ENCODE measurements at places on chromosomes 4 and X.

DNA sequence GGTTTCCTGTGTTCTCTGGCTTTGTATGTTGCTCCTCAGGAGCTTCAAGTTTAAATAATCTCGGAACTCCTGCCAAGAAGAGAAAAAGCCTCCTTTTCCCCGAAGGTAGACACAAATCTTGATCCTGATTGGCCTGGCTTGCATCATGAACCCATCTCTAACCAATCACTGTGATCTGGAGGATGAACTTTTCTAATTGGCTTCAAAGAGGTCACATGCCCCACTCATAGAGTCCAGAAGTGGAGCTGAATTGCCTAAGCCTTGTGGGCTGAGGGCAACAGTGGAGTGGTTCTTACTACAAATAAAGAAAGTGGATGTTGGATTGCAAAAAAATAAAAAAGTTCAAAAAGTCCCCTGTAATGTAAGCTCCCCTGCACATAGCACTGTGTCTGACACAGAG is 245.9 kb downstream of the MID1IP1 start:
- DNase-seq = no peak

DNA sequence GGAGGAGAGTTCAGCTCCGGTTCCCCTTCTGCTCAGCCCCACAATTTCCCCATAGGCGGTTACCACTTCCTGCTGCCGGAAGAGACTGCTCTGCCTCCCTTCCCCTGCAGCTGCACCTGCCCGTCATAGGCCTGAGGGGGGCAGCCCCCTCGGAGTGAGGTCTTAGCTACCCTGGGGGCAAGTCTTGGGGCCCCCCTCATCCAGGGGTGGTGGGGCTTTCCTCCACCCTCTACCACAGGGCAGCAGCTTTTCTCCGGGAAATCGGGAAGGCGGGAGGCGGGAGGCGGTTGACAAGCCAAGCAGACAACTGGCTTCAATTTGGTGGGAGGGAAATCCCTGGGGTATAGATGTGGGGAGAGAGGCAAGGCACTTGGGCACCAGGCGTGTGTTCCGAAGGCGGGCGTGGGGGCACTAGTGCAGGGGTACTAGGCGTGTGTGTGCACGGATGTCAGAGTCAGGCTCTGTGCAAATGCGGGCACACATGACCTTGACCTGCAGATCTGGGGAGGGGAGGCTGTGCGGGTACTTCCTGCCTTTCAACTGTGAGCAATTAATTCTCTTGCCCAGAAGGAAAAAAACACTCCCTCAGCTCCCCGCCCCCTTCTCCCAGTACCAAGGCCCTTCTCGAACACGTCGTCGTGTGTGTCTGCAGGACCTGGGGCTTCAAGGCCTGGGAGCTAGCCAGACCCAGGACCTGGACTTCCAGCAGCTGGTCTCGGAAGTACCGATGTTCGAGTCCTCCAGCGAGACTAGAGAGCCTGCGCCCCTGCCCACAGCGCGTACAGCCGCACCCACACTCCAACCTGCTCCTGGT is 1.0 kb upstream of the ARHGAP4 start:
- no peak for DNase-seq

DNA sequence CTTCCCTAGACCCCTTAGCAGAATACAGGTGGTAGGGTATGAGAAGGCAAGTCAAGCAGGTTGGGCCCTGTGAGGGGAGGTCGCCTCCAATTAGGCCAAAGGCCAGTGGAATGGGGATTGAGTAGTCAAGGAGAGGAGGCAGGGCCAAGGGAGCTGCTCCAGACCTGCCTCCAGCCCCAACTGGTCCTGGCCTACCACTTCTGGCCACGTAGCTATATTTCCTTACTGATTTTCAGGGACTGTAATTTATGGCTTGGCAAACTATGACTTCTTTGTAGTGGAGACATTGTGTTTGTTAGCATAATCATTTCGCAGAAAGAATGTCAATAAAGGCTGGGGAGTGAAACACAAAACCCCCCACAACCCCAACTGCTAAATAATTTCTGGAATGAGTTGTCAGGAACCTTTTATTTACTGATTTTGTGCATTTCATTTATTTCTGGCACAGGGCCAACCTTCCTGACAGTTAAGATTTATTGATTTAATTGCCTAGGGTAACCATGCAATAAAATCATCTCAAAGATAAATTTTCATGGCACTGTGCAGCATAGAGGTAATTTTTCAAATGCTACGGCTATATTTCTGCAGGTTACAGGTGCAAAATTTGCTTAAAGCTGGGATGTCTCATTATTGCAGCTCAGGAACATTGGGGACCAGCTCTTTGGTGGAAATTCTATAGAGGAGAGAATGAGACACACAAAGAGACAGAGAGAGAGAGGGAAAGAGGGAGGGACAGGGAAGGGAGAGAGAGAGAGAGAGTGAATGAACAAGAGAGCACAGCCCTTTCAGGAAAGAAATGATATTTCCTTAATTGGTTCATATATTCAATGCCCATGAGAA is 494.9 kb downstream of the IDS start:
- DNase-seq = no peak

DNA sequence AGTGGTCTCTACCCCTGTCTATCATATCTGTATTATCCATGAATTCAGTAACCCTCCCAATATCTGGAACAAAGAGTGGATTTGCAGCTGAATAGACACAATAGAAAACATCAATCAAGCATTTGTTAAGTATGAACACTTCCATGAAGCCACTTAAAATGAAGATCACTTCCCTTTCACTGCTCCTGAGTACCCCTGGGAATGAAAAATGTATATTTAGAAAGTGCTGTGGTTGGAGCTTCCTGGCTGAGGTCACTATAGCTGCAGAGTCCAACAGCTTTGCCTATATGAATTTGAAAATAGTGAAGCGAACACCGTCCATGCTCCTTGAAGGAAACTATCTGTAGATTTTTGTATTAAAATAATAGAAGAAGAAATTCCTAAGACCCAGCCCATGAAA is 227.0 kb downstream of the DTHD1 start:
- no peak for DNase-seq
